ENCODE measurements at places on chromosomes 3 and 15. TPM values are rescaled to one million over a fixed set of nuclear protein-coding genes. Genes with fewer than 3 reads are reported as not detected.

Gene CIB2
- 151 TPM for polyA plus RNA-seq

Gene TUSC7
- not detected for polyA plus RNA-seq

Gene FAM3D
- polyA plus RNA-seq, result 6.2 TPM

DNA sequence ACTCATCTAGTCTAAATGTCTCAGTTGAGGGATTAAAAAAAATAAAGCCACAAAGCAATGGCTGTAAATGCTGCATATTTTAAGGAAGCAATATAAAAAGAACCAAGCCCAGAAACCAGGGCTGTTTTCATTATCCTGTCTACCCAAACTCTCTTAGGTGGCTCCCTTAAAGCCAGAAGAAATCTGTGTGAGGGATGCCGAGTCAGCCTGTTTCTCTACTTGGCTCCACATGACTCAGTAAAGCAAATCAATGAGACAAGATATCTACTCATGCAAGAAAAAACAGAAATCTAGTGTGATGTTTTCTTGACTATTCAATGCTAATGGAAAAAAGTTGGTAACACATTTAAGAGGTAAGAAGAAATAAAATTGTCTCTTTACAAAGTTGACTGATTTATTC, 296.2 kb downstream of the ZBTB20 start:
- DNase-seq, result no peak

DNA sequence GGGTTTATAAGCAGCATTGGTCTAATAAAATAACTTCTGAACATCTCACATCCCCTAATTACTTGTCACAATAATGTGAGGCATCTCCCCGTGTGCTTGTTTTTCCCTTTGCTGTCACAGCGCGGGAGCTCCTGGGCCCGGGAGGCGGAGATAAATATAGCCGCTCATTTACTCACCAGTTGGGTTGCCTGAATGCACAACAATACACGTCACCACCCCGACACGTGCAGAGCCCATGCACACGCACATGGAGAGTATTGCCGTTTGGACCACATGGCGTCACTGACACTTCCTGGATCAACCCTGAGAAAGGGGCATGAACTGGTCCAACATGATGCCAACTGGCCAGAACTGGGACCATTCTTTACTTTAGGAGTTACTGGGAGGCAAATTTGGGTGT, 76.2 kb downstream of the MRPL46 start:
- no peak for DNase-seq
